ENCODE measurements at places on chromosomes 13 and 19.

DNA sequence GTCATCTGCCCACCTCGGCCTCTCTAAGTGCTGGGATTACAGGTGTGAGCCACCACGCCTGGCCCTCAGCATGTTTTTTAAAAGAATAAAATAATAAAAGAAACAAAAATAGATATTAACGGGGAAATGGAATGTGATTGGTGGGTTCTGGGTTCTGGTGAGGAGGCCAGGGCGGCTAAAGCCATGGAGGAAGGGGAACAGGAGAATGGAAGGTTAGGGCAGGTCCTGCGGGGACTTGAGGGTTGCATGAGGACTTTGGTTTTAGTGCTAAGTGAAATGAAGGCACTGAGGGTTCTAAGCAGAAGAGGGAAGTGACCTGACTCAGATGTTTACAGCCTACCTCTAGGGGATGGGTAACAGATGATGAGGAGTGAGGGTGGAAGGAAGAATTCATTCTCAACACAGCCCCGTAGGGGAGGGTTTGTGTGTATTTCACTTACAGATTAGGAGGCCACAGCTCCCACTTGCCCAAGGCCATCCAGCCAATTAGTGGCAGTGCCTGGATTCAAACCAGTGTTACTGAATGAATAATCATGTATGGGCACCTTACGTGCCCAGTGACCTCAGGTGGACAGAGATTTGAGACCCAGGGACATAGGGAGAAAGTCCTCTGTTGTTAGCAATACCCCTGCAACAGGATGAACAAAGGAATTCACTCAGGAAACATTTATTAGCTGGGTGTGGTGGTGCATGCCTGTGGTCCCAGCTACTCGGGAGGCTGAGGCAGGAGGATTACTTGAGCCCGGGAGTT, 6.7 kb upstream of the MRPL4 start:
- no peak for DNase-seq

DNA sequence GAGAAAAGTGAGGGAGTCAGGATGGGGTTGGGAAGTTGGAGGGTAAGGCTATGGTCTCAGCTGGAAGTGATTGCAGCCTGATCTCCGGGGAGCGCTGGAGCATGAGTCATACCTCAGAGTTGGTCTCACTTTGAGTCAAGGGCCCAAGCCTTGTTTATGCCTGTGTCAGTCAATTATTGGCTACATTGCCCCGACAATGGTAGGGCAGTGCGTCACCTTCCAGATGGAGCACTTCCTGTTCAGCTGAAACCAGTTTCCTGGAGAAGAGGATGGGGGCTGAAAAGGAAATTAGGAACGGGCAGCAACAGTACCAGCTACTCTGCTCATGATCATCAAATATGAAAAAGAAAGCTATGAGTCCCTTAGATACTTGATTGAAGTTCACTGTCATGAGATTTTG, 60.4 kb downstream of the ADGRE1 start:
- no peak for DNase-seq

DNA sequence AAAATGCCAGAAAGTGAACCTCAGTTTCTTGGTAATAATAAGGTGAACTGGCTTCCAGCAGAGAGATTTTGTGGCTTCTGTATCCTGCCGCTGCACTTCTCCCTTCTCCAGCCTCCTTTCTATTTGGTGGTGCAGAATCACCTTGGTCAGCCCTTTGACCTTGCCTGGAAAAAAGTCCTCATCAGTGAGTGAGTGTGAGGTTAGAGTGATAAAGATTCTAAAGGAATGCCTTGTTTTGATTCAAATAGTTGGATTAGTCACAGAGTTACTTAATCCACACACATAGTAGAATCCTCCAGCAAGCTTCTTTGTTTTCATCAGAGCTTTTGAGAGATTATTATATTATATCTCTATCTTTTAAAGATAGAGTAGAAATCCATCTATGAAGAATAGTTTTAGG, 140.9 kb downstream of the KCNRG start:
- DNase-seq: no peak

DNA sequence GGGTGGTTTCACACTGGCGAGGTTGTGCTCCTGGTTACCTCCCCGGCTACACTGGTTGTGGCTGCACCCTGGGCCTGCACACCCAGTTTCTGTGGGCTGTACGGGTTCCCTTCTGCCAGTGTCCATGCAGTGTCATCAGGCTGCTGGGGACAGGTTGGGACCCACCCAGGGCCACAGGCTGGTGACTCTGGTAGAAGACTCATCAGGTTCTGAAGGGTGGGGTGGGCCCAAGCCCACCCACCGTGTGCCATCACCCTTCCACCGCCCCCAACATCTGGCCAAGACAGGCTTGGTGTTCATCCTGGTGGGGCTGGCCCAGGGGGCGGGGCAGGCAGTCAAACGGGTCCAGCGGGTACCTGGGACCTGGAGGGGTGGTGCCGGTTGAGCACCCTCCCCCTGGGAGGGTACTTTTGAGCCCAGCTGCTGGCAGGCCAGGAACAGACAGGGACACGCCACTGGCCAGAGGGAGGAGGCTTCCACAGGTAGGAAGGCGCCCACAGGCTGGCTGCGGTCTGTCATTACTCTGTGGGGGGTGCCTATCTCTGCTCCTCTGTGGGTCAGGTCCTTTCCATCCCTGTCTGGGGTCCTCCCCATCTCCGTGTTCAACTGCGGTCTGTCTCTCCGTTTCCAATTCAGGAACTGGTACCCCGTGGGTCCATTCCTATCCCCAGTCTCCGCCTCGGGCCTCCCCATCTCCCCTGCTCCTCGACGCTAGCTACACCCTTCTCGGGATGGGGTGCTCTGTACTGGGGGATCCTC, at the start of gene RNF225:
Gene RNF225 (plus strand): TSS at position 437 of the 759 bp plus-strand sequence. CDS start 434 bp downstream, outside the sequence.
- no peak for DNase-seq

DNA sequence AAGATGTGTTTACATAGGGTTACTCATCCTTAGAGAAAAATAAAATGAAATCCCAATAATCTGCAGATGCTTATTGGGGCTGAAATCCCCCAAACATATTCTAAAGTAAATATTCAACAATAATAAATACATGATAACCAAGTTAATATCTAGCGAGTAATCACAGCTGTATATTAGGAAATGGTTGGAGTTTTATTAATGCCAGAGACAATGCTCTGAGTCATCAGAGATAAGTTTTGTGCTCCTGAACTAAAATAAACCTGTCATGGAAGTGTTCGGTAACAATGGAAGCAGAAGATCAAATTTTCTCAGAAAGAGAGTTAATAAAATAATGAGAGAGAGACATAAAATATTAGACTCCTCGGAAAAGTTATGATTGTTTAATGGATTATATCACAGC, 31.4 kb downstream of the FLT1 start:
- no peak for DNase-seq

GRCh38 chr13:105684216-105684615, 851.2 kb downstream of the EFNB2 start:
- DNase-seq: no peak

GRCh38 chr13:113742000-113742441, 17.0 kb upstream of the TMEM255B start:
- peak; percentile 96 for DNase-seq

DNA sequence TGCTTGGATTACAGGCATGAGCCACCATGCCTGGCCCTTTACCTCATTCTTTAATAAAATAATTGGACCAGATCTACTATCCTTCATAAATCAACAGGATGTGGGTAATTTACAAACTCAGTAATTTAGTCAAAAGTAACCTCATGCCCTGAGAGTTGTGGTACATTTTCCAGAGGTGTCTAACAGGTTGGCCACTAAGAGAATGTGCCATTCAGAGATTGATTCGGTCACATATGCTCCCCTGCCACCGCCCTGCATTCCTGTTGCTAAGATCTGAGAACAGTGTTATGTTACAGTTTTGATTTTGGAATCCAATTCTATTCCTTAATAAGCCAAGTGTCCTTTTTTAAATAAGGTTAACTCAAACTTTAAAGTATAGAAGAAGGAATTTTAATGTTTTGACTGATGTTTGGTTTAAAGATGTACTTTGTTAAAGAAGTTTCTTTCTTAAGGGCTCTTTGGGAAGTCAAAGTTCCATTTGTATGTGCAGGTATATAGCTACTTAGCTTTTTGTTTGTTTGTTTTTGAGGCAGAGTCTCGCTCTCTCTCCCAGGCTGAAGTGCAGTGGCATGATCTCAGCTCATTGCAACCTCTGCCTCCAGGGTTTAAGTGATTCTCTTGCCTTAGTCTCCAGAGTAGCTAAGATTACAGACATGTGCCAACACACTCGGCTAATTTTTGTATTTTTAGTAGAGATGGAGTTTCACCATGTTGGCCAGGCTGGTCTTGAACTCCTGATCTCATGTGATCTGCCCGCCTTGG, 29.2 kb downstream of the PHF11 start:
- DNase-seq: no peak

DNA sequence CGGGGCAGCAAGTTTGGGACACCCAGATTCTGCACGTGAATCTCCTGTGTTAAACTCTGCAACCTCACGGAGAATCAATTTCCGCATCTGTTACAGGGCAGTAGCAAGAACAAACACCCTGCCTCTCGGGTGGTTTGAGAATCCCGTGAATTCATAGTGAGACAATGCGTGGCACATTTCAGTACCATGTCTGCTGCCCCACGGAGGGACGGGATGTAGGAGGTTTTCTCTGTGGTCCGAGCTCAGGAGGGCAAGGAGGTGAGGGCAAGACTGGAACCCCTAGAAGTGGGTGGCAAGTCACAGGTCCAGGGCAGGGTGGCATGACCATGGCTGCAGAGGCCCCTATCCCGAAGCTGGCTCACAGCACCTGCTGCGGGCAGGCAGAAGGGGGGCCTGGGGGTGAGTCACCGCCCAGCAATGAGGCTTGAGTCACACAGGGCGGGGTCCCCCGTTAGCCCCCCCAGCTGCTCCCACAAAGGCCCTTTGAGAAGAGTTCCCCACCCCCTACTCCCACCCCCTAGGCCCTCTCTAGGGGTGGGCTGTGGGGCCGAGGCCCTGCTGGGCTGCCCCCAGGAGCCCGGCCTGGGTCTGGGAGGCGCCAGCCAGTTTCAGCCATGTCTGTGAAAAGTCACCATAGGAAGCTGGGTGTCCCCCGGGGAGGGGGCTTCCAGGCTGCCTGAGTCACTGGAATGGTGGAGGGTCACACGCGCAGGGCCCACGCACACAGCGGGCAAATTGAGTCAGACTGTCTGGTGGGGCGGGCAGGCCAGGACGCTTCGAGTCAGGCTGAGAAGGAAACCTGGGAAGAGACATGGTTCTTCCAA, 25.8 kb upstream of the NANOS3 start:
- no peak for DNase-seq

DNA sequence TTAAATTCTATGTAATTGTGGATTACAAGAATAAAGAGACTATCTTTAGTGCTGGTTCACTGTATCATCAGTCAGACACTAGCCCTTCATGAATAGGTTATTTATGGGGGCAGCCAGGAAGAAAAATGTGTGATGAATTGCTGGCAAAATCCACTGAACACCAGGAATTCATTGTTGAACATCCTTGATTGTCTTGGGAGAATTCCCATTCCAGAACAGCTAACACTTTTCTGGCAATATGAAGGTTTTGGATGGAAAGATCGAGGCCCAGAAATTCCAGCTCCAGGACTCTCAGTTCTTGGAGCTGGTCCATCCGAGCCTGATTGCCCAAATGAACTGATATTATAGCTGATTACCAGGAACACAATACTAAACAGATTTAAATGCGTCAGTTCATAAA, 11.5 kb upstream of the SPART start:
- no peak for DNase-seq

GRCh38 chr19:16470911-16471811, 609 bp downstream of the EPS15L1 start:
- no peak for DNase-seq

DNA sequence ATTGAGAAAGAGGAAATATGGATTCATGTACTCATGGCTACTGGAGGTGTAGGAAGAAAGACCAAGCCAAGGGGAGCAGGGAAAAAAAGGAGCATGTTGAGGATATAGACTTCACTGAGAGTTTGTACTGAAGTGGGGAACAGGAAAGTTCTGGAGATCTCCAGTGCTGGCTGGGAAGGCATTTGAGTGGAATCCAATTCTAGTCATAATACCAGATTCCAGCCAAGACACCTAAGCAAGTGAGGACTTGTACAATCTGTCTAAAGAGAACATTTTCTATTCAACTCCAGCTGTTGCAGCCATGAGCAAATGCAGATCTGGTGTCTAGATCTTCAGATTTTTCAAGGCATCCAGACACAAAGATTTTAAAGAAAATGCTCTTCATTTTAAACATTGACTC, 412.5 kb downstream of the OXGR1 start:
- no peak for DNase-seq

GRCh38 chr13:84433024-84433423, 550.8 kb upstream of the SLITRK1 start:
- no peak for DNase-seq

GRCh38 chr19:14005349-14006084, 603 bp downstream of the RFX1 start:
- peak; percentile 21 for DNase-seq

- DNase-seq: no peak
These were observed 55.4 kb downstream of the SACS start for GRCh38 chr13:23377983-23378632.

GRCh38 chr13:33008946-33009722, 7.1 kb upstream of the KL start:
- DNase-seq: no peak

- DNase-seq: no peak
These were observed 2.4 kb upstream of the F2RL3 start for GRCh38 chr19:16886305-16886880.

GRCh38 chr13:76635232-76636230, 250.7 kb downstream of the KCTD12 start:
- DNase-seq: no peak

DNA sequence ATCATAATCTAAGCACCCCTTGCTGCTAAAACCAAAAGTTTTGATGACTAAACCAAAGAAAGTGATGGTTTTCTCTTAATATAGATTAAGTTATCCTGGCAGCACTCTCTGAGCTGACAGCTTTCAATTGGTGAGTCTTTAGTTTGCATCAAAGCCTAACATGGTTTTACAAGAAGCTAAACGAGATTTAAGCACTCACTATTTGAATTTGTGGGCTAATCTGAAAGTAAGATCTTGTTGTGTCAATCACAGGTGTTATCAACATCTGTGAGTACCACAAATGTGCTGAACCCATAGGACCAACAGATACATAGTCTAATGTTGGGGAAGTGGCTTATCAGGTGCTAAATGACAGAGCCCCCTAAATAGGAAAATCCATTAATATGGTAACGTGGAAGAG, 223.9 kb downstream of the LHFPL6 start:
- no peak for DNase-seq

GRCh38 chr13:71303144-71303543, 563.9 kb downstream of the DACH1 start:
- no peak for DNase-seq

GRCh38 chr13:105465745-105466144, 1069.7 kb downstream of the EFNB2 start:
- no peak for DNase-seq

- DNase-seq: no peak
These were observed 149.5 kb downstream of the DCT start for GRCh38 chr13:94329754-94330551.

Measured in NCI-H526 treated with DMSO at 0.1 percent for 48 hours (cell line).